ENCODE measurements at places on chromosomes 13 and 19. TPM values are rescaled to one million over a fixed set of nuclear protein-coding genes. Genes with fewer than 3 reads are reported as not detected.

GRCh38 chr19:7926021-7926726 lies at the start of gene CTXN1:
Gene CTXN1, minus strand, starts transcription at chr19:7926135. Its CDS starts 597 bp downstream, at chr19:7925538.
- H3K36me3 ChIP-seq, result peaks cover 28% of the 10 kb centered on the region
- H3K27ac ChIP-seq, result peak within 1 kb of the TSS; percentile 52
- H3K4me3 ChIP-seq, result peak within 1 kb of the TSS; percentile 68
- H3K4me1 ChIP-seq, result peaks cover 47% of the 10 kb centered on the region

DNA sequence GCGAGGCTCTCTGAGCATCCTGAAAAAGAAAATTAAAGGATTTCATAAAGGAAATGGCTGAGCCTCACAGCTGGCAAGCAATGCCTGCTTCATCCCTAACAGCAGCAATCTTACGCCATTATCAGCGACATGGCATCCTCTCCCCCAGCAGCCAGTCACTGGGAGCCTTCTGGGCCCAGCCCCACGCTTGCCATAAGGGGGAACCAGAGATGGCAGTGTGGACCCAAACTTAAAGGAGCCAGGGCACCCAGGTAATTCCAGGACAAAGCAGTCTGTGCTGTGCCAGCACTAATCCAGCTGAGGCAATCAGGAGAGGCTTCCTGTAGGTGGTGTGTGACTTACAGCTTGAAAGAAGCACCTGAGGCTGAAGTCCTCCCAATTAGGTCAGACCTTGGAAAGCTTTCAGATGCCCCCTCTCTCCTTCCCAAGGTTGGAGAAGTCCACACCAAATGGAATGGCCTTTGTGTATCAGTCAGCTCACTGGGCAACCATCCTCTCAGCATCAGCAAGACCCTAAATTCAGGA lies 10.3 kb downstream of the VSTM2B start:
- DNase-seq, result no peak
- H3K4me3 ChIP-seq, result no peak overlapping the region
- H3K4me1 ChIP-seq, result no peaks in the 10 kb centered on the region
- H3K36me3 ChIP-seq, result no peaks in the 10 kb centered on the region
- no peak overlapping the region for H3K27ac ChIP-seq

DNA sequence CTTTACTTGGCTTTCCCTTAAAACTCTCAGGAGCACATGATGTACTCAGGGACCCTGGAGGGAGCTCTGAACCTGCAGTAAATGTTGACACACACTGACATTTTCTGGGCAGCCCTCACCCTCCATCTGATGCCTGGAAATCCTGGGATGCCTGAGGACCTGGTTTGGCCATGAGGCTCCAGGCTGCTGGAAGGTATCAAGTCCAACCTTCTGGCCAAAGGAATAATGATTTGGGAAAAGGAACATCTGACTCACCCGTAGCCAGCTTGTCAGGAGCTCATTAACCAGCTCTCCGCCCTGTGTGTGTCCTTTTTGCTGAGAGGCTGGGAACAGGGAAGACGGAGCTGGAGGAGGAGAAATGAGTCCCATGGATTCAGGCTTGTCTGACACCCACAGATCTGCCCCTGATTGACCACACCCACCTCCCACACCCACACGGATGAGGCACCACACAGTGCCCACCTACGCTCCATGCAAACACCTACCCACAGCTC lies 10.3 kb downstream of the ZNF558 start:
- H3K4me1 ChIP-seq, result no peaks in the 10 kb centered on the region
- DNase-seq, result no peak
- H3K27ac ChIP-seq, result no peak overlapping the region
- no peak overlapping the region for H3K4me3 ChIP-seq
- H3K36me3 ChIP-seq, result peaks cover 54% of the 10 kb centered on the region

- H3K4me1 ChIP-seq, result no peaks in the 10 kb centered on the region
- no peak for DNase-seq
- H3K36me3 ChIP-seq, result peaks cover 65% of the 10 kb centered on the region
- no peaks in the 10 kb centered on the region for H3K27me3 ChIP-seq
Observed at GRCh38 chr19:55689411-55690108, 14.5 kb downstream of the EPN1 start.

DNA sequence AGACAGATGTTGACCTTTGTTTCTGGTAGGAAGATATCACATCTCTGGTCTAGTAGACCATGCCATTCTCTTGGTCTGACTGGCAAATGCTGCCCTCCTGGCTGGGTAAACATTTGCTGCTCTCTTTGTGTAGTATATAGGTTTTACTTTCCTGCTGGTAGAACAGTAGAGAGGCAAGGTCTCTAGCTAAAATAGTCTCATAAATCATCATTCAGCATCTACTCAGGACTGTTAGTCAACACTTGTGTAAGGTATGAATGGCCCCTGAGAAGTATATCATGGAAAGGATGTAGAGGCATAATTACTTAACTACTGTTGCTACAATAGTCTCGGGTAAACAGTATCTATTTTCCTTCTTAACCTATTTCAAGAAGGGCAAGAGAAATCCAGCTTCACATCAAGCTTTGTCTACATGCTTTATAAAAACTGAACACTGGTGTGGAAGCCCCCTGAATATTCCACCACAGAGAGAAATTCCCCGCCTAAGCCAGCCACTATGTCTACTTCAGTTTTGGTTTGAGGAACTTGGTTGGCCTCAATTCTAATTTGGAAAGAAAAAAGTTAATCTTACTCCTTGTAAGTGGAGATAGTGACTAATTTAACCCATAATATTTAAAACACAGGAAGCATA lies 18.4 kb upstream of the MYCBP2 start:
- H3K27me3 ChIP-seq, result no peaks in the 10 kb centered on the region
- H3K4me1 ChIP-seq, result no peaks in the 10 kb centered on the region
- DNase-seq, result no peak
- H3K4me3 ChIP-seq, result no peak overlapping the region
- H3K27ac ChIP-seq, result no peak overlapping the region

- H3K4me3 ChIP-seq, result no peak overlapping the region
- no peak overlapping the region for H3K27ac ChIP-seq
- no peaks in the 10 kb centered on the region for H3K36me3 ChIP-seq
- peaks cover 2% of the 10 kb centered on the region for H3K4me1 ChIP-seq
- H3K27me3 ChIP-seq, result no peaks in the 10 kb centered on the region
- DNase-seq, result peak; percentile 79
Observed at GRCh38 chr13:101289764-101290163, 126.5 kb downstream of the NALCN start.

ZNF709 gene
- polyA plus RNA-seq, result 0.64 TPM

Data from SK-N-SH (cell line).